ENCODE measurements at places on chromosomes 5 and 9.

GRCh38 chr9:87672586-87672985 lies 53.3 kb upstream of the CTSL start:
- DNase-seq = no peak

GRCh38 chr5:179196405-179197079 lies 136.4 kb downstream of the ZNF354C start:
- DNase-seq = no peak

DNA sequence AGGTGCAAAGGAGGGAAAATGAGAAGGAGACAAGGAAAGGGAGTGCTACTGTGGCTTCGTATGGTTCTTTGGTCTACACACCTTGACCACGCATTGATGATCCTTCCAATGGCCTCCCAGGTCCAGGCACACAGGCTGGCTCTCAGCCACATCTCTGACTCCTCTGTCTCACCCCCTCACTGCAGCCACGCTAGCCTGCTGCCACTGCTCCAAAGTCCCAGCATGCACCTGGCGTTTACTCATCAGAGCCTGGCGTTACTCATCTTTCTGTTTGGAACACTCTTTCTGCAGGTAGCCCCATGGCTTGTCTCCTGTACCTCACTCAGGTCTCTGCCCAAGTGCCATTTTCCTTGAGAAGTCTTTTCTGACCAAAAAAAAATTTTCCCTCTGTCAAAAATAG lies 195.5 kb downstream of the SNCAIP start:
- no peak for DNase-seq

DNA sequence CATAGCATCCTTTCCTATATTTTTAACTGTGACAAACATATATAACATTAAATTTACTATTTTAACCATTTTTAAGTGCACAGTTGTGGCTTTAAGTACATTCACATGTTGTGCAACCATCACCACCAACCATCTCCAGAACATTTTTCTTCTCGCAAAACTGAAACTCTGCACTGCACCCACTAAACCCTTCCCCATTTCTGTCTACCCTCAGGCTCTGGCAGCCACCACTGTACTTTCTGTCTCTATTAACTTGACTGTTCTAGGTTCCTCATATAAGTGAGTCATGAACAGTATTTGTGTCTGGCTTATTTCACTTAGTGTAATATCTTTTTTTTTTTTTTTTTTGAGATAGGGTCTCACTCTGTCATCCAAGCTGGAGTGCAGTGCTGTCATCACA lies 25.5 kb downstream of the KCNMB1 start:
- peak; percentile 91 for DNase-seq

GRCh38 chr5:169173372-169173771 lies 127.6 kb downstream of the SLIT3 start:
- no peak for DNase-seq

DNA sequence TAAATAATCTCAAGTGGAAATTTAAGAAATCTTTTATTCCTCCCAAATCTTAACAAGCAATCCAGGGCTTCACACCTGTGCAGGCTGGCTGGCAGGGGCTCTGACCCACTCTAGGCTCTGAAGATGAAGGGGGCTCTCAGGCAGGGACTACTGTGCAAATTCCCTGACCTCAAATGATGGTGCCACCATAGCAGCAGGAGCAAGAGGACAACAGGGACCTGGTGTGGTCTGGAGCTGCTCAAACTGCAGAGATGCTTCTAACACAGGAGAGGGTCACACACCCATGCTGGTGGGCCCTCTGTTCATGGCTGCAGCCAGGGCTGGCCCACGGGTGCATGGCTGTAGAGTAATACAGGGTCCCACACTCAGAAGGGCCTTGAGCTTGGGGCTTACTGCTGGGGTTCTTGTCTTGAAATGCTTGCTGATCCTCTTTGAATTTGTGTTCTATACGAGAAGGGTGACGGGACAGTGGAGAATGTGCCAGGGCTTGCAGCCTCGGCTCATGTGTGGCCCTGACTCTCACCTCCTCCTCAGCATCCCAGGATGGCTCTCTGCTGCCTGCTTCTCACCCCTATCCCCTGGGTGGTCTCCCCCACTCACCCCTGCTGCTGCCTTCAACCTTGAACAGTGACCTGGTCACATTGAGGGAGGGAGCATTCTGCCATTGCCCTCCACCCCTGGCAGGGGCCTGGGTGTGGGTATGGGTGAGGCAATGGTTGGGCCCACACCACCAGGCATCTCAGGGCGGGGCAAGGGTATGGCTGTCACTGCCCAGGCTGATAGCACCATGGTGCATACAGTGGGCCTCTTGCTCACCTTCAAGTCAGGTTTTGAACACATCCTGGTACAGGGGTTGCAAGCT lies 191.7 kb downstream of the FSTL4 start:
- DNase-seq = no peak

GRCh38 chr5:28164568-28164967 lies 1126.2 kb upstream of the CDH9 start:
- DNase-seq = no peak

GRCh38 chr9:129631674-129632129 lies 5.7 kb downstream of the NTMT1 start:
- DNase-seq = no peak

DNA sequence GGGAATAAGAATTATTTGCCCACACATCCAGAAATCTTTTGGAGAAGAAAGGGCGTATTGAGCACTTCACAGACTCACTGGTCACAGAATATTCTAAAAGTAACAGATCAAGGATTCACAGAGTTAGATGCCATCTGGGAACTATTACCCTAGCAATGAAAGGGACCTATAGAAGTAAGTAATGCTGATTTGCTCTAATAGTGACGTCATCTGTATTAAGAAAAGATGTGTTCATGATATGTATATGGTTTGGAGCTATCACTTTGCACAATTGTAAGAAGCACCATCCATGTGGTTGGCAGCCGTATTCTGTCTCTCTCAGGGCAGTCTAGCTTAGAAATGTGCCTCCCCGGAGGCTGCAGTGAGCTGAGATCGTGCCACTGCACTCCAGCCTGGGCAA lies 52.8 kb upstream of the SV2C start:
- DNase-seq = no peak

- DNase-seq = no peak
These were observed 677.3 kb downstream of the PRELID2 start for GRCh38 chr5:145157841-145158240.

GRCh38 chr9:137751616-137752015 lies 126.0 kb upstream of the CACNA1B start:
- no peak for DNase-seq

- DNase-seq = peak; percentile 24
These were observed 21.0 kb upstream of the UBLCP1 start for GRCh38 chr5:159241946-159242552.

DNA sequence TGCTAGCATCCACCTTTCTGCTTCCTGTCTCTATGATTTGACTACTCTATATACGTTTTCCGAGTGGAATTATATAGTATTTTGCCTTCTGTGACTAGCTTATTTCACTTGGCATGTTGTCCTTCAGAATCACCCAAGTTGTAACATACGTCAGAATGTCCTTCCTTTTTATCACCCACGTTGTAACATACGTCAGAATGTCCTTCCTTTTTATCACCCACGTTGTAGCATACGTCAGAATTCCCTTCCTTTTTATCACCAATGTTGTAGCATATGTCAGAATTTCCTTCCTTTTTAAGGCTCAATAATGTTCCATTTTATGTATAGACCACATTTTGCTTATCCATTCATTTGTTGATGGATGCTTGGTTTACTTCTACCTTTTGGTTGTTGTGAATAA lies 22.9 kb upstream of the TAS2R1 start:
- DNase-seq = no peak

DNA sequence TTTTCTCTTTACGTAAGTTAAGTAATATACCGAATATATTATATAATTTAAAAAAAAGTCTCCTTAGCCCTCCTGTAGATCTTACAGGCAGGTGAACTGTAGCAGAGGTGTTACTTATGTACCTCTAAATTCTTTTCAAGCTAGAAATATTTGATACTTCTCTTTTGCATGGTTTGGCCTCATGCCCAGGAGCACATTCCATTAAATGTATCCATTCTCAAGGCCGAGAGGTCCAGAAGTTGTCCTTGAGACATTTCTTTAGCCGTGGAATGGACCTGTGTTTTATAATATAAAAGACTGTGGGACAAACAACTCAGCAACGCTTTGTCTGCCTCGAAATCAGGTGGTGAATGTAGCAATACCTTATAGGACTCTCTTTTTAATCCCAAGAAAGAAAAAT lies 184.5 kb downstream of the TRIO start:
- no peak for DNase-seq

DNA sequence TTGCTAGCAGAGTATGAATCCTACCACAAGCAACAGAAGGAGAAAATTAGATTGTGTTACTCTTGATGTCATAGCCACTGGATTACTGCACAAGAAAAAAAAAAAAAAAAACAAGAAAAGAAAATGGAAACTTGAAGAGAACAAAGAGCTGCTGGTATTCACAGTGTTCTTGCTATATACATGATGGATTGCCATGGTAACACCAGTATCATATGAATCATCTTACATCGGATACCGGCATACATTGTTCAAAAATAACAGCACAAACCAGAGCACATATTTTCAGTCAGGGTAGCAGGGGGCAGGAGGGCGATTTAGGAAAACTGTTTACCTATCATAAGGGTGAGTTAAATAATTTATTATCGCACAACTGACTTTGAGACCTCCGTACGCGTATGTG lies 472.9 kb downstream of the PDE4D start:
- DNase-seq = no peak

- DNase-seq = no peak
These were observed 37.3 kb downstream of the PROP1 start for GRCh38 chr5:177958696-177959095.

DNA sequence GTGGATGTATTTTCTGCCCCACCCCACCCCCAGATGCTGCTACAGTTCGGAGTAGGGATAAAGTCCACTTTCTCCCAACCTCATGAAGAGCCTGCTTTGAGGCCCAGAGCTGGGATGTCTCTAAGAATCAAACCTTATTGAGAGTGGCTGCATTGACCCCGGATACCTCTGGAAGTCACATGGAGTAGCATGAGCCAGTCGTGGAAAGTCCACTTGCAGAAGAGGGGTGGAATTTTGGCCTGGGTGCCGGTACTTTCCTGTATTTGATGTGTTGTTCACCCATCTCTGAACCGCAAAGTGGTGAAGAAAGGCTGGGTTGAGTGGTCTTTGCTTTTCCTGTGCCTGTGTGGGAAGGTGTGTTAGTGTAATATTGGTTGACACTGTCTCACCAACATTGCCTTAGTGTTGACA lies 3.7 kb downstream of the OTULIN start:
- DNase-seq = no peak

DNA sequence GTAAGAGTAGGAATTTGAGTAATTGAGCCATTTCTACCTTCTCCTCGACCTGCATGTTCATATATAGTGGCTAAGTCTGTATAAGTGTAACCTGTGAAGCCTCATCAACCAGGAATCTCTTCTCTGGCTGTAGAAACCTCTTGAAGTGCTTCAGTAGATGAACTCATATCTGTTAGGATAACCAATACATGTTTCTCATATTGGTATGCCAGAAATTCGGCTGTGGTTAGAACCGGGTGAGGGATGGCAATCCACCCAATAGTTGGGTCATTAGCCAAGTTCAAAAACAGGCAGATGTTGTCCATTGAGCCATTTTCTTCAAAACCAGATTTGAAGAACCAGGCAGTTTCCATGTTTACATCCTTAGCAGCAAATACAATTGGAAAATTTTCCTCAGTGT lies 28.9 kb upstream of the GSN start:
- no peak for DNase-seq

- no peak for DNase-seq
These were observed 97.1 kb upstream of the PRSS3 start for GRCh38 chr9:33698267-33698666.

- no peak for DNase-seq
These were observed 171.8 kb upstream of the RAI14 start for GRCh38 chr5:34484216-34484920.

DNA sequence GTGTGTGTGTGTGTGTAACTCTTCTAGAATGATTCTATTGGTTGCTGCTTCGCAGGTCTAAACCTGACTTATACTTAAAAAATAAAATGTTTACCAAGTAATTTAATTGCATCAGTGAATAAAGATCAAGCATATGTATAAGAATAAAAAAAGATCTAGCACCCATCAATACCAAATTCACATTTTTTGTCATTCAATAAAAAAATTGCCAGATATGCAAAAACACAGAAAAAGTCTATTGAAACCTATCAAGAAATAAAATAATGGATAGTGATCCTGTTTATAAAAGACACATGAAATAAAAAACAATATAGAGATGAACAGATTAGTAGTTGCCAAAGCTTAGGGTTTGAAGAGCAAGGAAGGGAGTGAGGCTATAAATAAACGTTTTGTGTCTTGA lies 2095.0 kb upstream of the ACO1 start:
- no peak for DNase-seq

GRCh38 chr5:124712731-124713305 lies 33.6 kb downstream of the ZNF608 start:
- DNase-seq = no peak

GRCh38 chr5:80757290-80757689 lies 102.5 kb upstream of the DHFR start:
- DNase-seq = no peak

DNA sequence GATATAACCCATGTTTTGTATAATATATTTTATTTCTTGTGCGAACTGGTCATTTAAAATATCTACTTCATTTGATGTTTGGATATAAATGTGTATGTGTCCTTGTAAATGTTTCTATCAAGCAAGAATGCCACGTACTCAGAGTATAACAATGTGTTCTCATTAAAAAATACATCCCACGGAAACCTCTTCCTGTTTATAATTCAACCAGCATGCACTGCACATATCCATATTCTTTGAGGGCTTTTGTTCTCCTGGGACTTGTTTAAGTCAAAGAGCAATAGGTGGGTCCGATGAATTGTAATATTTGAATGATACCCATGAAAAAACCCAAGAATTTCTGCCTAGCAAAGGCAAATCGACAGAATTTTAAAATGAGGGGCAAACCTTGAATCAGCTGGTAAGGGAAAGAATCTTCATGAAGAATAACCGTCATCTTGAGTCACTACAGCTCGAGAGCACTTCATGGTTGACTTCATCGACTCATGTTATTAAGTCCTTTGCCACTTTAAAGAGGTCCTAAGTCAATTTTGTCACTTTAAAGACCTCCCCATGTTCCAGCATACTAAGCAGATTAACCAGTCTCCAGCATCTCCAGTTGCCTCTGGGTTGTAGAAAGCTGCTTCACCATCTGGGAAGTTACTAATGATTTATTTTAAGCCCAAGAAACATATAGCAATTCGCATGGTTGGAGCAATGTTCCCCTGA lies 80.6 kb downstream of the NPR3 start:
- no peak for DNase-seq

- DNase-seq = peak; percentile 16
These were observed 51.4 kb upstream of the CHSY3 start for GRCh38 chr5:129852747-129853352.

Measured in AML-193 (cell line).